Vagina (tissue), 2 donors: ENCODE measurements at places on chromosomes 16 and 17. TPM values are rescaled to one million over a fixed set of nuclear protein-coding genes. Genes with fewer than 3 reads are reported as not detected.

The KCNAB3 gene
- total RNA-seq = 2.7 TPM

DNA sequence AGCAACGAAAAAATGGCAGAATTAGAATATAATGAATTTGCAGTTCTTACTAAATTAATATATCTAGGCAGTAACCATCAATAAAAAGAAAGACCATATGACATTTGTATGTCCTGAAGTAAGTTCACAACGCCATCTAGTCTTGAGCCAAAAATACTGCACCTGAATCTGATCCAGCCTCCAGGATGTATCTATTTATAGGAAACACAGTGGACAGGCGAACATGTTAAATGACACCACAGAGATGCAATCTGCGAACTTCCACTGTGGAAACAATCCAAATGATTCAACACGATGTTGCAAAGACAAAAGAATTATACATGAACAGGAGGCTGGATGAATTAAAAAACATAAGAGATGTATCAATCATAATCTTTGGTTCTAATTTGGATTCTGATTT lies 197.6 kb downstream of the CDH13 start:
- no peaks in the 10 kb centered on the region for H3K27me3 ChIP-seq
- no peak overlapping the region for H3K4me3 ChIP-seq
- no peak overlapping the region for H3K27ac ChIP-seq
- no peak for DNase-seq
- H3K4me1 ChIP-seq = no peaks in the 10 kb centered on the region

DNA sequence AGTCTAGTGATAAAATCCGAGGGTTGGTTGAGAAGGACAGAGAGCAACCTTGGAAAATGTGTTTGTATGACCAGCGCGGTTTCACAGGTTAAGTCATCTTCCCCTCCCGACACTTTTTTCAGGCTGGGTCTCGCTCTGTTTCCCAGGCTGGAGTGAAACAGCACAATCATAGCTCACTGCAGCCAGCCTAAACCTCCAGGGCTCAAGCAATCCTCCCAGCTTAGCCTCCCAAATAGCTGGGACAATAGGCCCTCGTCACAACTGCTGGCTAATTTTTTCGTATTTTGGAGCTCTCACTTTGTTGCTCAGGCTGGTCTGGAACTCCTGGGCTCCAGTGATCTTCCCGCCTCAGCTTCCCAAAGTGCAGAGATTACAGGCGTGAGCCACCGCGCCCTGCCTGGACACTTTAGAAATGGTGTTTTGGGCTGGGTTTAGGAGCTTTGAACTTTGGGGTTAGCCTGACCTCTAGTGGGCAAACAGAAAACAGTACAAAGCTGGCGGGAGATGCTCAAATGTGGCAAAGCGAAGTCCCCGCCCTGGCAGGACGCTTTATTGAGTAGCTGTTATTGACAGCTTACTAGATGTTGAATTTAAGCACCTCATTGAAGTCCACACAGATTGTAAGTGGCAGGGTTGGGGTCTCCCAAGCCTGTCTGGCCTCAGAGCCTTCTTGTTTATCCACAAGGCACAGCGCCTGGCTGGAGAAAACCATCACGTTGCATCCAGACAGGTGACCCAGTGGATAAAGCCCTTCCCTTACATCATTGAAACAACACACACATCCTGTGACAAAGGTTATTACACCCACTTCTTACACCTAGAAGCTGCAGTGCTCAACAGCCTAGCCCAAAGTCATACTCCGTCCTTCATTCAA lies 34.7 kb upstream of the RBBP6 start:
- H3K4me1 ChIP-seq = no peaks in the 10 kb centered on the region
- no peak for DNase-seq
- H3K27me3 ChIP-seq = no peaks in the 10 kb centered on the region
- no peak overlapping the region for H3K27ac ChIP-seq

The UQCRC2 gene
- total RNA-seq = 155 TPM

The SCIMP gene
- 2.2 TPM for total RNA-seq

- H3K27me3 ChIP-seq = peaks cover 6% of the 10 kb centered on the region
- no peaks in the 10 kb centered on the region for H3K36me3 ChIP-seq
- no peak overlapping the region for H3K27ac ChIP-seq
- H3K4me1 ChIP-seq = peaks cover 22% of the 10 kb centered on the region
Measured at GRCh38 chr17:44309472-44309871, 1.1 kb downstream of the RUNDC3A start.

- no peak for DNase-seq
- H3K27me3 ChIP-seq = no peaks in the 10 kb centered on the region
- no peaks in the 10 kb centered on the region for H3K4me1 ChIP-seq
- H3K4me3 ChIP-seq = no peak overlapping the region
Measured at GRCh38 chr17:29905086-29905878, 24.7 kb downstream of the SSH2 start.

DNA sequence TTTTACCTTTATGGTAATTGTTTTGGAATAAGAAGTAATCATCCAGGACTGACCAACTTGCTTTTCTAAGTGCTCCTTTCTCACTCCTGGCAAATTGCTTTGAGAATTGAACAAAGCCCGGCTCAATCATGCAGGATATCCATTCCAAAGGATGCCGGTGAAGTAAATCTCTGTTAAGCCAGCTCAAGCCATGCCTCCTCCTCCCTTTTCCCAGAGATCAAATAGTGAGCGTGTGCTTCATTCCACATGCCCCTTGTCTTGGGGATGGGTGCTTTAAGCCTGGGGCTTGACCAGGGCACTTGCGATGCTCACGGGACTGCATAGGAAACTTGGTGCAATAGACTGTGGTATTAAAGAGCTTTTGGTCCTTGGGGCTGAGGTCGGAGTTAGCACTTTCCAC lies 90.7 kb downstream of the UTP18 start:
- H3K27ac ChIP-seq = no peak overlapping the region
- no peak for DNase-seq
- no peak overlapping the region for H3K4me3 ChIP-seq
- no peaks in the 10 kb centered on the region for H3K27me3 ChIP-seq
